ENCODE measurements at places on chromosomes 2 and 18. TPM values are rescaled to one million over a fixed set of nuclear protein-coding genes. Genes with fewer than 3 reads are reported as not detected.

Gene SLC4A3
- total RNA-seq = not detected

Gene FZD7
- total RNA-seq = 0.06 TPM

Gene PHOSPHO2
- total RNA-seq = 2.9 TPM

Gene C2orf66
- total RNA-seq = 0.43 TPM

Gene FTCDNL1
- 1.3 TPM for total RNA-seq

Gene MROH2A
- total RNA-seq = not detected

Gene SP140
- 91.7 TPM for total RNA-seq

Gene ZNF385B
- not detected for total RNA-seq

Gene UGT1A8
- total RNA-seq = 0.42 TPM

Gene TTL
- total RNA-seq = 28.1 TPM

Gene DAPL1
- total RNA-seq = not detected

DNA sequence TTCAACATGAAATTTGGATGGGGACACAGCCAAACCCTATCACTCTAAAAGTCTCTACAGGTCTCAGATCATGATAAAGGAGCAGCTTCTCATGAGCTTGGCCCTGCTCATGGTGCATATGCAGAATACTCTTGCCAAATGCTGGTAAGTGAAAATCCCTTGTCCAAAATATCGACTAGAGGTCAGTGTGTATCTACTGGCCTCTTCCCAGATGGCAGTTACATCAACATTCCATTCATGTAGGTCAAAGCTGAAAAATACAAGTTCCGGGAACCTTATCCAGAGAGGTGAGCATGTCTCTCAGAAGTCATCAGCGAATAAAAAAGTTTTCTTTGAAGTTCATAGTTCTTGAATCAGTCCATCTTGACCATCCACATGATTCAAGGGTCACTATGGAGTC, 7.6 kb upstream of the NT5C1B start:
- ATAC-seq = no peak

DNA sequence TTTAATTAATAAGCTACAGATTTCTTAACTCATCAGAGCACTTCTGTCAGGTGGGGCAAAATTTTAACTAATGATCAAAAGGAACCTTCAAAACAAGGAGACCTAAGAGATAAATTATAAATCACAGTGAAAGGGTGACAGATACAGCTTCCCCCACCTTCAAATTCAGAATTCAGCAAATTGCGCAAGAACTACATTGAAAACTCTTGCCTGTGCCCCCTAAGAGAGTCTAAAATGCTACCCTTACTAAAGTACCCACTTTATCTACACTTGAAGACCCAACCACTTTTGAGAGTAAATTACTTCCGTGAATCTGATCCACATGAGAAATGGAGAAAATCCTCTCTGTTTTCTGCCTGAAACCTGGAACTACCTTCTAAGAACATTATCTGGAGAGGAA, 324.9 kb downstream of the PAX3 start:
- ATAC-seq = no peak

DNA sequence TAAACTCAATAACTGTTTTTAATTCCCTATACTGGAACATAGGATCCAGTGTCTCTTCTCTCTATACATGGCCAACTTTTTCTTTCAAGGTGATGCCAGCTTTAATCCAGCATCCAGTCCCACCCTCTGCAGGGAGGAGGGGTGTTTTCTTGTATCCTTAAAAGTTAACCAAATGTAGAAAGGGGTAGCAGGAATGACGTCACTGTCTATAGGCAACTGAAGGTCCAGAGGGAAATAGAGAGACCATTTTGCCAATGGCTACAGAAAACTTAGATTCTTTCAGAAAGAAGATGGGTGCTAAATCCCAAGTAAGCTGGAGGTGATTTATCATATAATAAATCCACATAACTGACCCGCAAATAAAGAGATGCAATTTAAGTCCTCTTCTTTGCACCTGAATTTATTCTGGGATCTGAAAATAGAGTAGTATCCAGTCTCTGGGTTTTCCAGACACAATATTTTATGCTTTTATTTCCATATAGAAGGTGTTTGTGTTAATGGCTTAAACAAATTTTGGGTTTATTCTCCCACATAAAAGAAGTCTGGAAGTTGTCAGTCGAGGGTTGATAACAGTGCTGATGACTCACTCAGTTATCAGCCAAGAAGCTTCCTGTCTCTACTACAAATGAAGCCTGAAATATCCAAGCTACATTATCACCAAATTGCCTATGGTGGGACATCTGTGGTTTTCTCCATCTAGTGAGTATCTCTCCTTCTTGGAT, 5.7 kb upstream of the DNER start:
- ATAC-seq = no peak

DNA sequence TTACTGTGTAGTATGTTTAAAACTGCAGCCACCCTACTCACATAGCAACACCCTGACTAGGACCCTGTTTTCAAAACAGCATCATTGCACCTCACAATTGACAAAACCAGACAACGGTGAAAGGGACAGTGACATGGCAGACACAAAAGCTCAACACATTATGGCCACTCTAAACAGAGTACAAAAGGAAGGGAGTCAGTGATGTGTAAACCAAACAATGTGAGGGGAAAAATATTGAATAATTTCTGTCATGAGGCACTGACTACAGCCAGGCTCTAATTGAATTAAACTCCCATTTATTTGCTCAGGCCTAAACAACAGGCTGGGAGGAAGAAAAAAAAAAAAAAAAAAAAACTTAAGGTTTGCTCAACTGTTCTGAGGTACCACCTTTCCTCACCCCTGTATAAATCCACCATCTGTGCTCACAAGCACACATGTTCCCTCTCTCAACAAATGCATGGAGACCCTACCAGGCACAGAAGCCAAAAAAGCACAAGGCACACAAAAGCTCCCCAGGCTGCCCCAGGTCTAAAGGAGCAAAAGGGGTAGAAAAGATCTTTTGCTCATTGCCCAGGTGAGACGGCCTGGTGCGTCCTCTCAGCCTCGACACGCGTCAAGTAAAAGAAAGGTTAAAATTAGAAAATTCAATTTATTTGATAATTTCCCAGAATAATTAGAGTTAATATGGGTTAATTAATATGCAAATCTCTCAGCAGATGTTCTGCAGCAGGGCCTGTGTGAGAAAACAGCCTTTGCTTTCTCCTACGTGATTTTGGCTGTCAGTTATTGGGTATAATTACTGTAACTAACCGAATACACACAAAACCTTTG, 80.9 kb downstream of the ZEB2 start:
- ATAC-seq = no peak

DNA sequence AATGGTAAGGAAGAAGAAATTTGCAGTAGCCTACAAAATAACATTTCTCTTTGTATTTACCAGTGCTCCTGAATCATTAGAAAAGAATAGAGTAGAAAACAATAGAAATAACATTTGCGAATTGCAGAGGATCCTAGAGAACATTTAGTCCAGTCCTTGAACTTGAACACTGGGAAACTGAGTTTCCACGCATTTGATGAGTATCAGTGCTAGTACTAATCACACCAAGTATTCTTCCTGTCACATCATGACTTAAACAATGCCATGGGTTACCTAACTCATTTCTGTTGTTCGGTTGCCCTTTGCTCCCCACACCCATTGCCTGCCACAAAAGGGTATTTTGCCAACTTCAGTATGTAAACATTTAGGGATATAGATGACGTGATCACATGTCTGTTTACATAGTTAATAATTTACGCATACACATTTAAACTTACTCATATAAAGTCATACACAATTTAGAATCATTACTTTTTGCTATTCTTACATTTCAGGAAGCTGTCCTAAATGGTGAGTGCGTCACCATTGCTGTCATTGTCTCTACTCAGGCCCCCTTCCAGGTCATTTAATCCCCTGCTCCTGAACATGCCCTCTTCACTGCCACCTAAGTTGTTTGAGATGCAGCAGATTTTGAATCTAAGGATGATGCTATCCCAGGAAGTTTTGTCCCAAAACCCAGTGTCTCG, 42.3 kb downstream of the CRIM1 start:
- no peak for ATAC-seq

- peak; percentile 18 for ATAC-seq
These were observed 78.8 kb upstream of the PELI1 start for GRCh38 chr2:64223055-64223454.

DNA sequence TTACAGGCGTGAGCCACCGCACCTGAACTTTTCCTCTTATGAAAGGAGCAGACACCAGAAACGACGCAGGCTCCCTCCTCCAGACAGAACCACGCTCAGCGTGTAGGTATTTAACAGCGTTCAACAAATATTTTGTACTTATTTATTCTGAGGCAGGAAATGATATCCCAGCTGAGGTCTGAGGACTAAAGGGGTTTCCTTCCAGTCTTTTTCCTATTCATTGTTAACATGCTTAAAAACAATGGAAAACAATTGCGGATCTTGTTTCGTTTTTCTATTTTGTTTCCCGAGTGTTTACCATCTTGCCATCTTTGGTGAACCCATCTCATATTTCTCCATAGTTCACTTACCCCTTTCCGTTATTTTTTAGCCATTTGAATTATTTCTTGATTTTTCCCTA, 43.7 kb upstream of the FOSL2 start:
- no peak for ATAC-seq

DNA sequence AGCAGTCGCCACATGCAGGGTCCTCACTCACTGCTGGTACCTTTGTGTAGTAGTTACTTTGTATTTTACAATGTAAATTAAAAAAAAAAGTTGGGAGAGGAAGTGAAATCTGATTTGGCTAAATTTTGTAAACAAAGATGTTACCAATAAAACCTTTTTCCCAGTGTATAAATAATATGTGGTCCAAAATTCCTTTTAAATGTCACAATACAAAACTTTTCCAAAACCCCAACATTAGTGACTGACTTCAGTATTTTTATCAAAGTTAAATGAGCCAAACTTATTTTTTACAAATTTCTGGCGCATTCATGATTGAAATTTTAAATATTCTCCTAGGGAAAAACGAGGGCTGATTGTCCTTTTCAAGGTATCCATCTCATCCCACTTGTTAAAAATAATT, 239.9 kb downstream of the AGAP1 start:
- no peak for ATAC-seq

GRCh38 chr2:128449226-128450061, 130.8 kb upstream of the HS6ST1 start:
- no peak for ATAC-seq

- ATAC-seq = no peak
These were observed 318.0 kb upstream of the NRP2 start for GRCh38 chr2:205364261-205364660.

- no peak for ATAC-seq
These were observed 69.6 kb upstream of the CD28 start for GRCh38 chr2:203636588-203637470.

DNA sequence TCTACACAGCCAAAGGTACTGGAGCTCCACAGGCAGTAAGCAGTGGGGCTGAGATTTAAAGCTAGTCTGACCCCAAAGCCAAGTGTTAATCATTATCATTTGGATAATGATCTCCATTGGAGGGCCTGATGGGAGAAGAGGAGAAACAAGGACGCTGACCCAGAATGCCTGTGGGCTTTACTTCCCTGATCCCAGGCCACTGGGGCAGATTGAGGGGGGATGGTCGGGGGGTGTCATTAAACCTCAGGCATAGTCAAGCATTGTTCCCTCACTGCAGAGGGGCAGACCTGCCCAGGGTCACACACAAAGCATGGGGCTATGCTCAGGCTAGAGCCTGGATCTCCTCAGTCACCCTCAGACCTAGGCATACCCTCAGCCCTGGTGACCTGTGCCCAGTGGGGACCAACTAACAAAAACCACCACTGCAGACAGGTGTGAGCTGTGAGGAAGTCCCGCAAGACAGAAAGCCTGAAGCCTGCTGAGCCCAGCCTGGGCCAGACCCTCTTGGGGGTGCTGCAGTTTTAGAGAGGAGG, 53.4 kb downstream of the SDC1 start:
- no peak for ATAC-seq

DNA sequence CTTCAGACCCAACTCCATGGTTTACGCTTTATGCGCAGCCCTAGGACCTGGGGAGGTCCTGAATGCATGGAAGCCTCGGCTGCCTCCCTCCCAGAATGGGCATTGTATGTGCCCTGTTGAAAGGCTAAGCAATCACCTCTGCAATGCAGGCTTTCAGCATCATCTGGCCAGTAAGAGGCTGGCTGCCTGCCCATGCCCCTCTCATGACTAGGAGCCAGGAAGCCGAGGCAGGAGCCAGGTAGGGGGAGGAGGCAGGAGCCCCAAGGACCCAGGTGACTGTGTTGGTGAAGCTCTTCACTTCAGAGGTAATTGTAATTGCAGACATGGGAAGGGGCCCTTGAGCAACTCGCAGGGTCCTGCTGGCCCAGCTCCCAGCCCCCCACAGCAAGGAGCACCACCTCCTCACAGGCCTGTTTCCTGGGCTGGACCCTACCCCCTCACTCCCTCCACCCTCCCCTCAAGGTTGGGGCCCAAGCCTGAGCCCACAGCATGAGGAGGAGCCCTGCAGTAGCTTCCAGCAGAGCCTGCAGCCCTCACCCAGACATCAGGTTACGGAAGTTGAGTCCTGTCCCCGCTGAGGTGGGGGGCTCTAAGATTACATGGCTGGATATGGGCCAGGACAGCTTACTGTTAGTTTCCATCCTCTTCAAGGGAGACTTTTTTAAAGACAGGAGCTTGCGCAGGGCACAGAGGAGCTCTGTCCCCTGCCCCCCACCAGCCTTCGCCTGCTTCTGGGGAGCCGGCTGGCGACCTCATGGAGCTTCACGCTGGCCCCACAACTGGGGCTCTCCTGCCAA, 21.9 kb downstream of the CRACDL start:
- ATAC-seq = no peak

GRCh38 chr2:40213071-40213470, 238.8 kb downstream of the SLC8A1 start:
- ATAC-seq = no peak

DNA sequence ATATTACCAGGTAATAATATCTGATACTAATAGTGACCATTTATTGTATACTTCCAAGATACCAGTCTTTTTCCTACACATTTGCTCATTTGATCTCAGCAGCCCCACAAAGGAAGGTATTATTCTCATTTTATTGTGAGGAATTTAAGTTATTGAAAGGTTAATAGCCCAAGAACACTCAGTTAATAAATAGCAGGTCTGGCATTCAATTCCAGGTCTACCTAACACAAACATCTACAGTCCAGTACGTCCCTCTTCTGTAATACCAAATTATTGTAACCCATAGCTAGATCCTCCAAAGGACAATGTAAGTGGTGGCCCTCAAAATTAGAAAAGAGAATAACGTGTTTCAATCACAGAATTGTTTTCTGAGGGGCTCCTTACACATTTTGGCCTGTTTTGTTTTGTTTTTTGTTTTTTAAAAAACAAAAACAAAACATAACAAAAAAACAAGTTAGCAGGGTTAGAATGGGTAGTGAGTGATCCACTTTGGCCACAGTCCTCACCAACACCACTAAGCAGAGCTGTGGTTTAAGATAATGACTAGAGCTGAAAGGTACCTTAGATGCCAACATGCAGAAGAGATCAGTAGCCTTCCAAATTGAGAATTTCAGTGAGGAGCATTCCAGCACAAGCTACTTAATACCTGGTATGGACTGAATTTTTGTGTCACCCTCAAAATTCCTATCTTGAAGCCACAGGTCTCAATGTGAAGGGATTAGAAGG, 137.5 kb downstream of the DYM start:
- no peak for ATAC-seq

GRCh38 chr2:152552888-152553287, 164.4 kb downstream of the PRPF40A start:
- ATAC-seq = no peak

GRCh38 chr2:184685999-184686841, 87.9 kb downstream of the ZNF804A start:
- no peak for ATAC-seq

Data from activated T-helper 17 cell treated with anti-CD3 and anti-CD28 coated beads, Interleukin-2, amount 50 U/mL, for 72 hours (primary cell).